ENCODE measurements at places on chromosomes 6 and 20.

DNA sequence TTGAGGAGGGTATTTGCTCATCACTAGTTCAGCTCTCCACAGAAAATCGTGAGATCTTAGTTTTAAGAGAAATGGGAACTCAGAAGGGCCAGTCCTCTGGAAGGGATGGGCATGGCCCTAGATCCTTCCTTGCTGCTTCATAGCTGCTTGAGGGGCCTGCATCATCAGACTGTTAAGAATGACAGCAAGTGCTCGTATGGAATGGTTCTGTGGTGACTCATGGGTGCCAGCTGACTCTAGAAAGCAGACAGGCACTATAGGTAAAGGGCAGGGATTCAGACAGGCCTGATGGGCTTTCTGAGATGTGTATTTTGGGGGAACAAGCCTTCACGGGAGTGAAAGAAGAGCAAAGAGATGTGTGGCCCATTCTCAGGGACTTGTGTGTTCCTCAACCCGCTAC is 90.8 kb downstream of the MYLK4 start:
- DNase-seq: no peak

- no peak for DNase-seq
These were observed 163.2 kb downstream of the PDE7B start for GRCh38 chr6:136014454-136015437.

DNA sequence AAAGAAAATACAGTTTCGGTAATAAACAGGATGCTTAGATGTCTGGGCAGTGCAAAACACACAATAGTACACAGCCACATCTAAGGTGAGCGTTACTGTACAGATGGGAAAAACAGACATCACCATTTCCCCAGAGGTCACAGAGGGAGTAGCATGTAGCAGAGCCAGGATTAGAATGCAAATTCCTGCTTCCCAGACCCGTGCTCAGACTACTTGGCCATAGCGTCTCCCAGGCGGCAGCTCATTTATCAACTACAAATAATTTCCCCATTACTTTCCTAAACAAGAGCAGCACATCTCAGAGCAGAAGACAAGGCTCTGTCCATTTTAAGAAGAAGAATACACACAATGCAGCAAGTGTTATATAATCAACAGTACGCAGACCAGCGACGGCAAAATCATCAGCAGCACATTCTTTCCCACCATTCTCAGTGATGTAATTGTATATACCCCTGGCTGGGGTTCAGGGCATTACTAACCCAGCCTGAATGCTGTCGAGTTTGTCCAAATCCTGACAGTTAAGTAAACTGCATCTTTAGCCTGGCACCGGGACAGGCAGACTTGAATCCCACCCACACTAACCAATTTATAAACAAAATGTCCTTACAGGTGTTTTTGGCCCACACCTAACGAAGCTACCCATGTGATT is 61.9 kb downstream of the CNKSR3 start:
- no peak for DNase-seq

- no peak for DNase-seq
These were observed 4.0 kb upstream of the NNAT start for GRCh38 chr20:37516811-37517750.

DNA sequence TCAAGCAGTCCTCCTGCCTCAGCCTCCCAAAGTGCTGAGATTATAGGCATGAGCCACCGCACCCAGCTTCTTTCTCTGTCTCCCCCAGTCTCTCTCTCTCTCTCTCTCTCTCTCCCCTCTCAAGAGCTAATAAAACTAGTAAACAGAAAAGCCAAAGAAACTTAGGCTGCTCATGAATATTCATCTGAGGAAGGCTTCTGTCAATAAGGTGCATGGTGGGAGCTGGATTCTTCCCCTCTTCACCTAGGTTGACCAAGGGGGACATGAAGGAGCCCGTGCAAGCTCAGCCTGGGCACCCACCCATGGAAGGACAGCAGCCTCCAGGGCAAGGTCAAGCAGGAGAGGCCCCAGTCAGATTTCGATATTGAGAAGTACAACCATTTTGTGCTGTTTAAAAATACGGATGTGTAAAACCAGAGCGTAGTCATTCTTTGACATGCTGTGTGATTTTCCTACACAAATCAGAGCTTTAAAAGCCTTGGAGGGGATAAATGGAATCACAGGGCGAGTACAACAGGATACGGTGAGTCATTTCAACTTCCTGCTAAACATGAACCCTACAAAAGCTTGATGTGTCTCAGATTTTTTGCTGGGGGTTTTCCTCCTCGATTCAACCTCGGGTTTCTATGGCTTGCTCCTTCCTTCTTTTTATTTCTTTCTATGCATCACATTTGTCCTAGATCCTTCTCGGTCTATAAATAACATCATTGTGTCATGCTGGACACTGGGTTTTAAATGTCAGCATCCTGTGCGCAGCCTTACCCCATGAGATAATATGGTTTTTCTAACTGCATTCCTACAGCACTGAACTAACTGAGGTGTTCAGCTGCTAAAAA is 368.9 kb upstream of the JARID2 start:
- DNase-seq: peak; percentile 75

DNA sequence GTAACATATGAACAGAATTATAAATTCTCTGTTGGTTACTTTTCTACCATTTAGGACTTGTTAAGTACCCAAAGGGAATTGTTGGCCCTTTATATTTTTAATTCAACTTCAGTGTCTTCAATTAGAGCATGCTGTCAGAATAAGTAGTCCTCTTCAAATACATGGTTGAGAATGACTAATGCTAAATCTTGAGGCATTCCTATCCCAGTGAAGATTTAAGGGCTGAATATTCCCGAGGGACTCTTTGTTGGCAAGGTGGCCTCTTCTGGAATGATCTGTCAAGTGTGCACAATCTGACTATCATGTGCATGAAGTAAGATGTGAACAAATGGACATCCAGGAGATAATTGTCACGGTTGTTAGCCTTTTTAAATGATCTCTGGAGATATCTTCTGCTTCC is 421.7 kb downstream of the BMP2 start:
- no peak for DNase-seq

GRCh38 chr6:148835920-148836441 is 89.2 kb downstream of the UST start:
- peak; percentile 14 for DNase-seq

DNA sequence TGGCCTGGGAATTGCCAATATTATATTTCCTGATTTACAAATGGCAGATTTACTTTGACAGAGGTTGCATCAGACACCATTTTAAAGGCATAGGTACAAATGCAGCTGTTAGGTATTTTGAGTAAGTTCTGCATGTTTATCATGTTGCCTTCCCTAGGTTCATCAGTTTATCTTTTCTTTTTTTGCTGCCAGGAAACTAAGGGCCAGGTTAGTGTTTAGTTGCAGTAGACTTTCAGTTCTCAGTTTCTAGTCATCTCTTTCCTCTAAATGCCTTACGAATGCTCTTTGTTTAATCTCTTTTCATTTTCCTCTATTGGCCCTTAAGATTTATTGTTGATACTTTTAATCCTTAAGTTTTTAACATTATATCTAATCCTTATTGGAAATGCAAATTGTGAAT is 129.9 kb downstream of the SMAP1 start:
- DNase-seq: no peak

- DNase-seq: no peak
These were observed 10.6 kb upstream of the TTPAL start for GRCh38 chr20:44465001-44465560.

DNA sequence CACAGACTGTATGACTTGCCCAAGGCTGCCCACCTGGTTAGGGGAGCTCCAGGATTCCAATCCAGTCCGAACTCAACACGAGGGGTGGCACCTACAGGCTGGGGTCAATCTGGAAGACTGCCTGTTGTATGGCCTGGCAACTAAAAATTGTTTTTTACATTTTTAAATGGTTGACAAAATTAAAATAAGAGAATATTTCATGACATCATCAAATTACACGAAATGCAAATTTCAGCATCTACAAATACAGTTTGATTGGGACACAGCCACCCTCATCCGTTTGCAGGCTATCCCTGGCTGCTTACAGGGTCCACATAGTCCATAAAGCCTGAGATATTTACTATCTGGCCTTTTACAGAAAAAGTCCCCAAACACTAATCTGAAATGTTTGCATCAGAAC is 235.9 kb upstream of the GMDS start:
- no peak for DNase-seq

DNA sequence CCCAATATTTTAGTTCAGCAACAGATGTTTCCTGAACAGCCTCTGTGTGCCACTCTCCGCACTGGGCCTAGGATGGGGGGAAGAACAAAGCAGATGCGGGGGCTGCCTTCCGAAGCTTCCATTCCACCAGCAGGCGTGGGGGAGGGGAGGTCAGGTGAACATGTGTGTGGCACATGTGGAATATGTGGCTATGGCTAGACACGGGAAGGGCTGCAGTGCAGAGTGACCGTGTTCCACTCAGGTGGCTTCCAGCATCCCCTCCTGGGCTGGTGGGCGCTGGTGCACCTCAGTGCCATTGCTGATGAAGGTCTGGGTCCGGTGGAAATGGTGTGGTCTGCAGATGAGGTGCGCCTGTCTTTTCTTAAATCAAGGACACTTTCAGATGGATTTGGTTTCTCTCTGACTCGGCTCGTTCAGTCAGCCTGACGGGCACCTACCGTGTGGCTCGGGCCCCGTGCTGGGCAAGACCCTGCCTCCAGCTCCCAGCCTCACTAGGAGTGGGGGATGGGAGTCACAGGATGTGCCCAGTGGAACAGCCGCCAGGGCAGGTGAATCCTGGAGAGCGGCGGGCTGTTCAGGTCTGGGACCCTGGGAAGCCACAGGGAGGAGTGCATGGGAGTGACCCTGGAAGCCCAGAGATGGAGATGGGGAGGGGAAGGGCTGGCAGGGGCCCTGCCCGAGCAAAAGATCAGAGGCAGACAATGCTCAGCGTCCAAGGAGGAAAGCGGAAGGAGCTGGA is 111.0 kb downstream of the SYCP2 start:
- DNase-seq: no peak

- DNase-seq: no peak
These were observed 20.8 kb downstream of the ZC2HC1B start for GRCh38 chr6:143885116-143885515.

DNA sequence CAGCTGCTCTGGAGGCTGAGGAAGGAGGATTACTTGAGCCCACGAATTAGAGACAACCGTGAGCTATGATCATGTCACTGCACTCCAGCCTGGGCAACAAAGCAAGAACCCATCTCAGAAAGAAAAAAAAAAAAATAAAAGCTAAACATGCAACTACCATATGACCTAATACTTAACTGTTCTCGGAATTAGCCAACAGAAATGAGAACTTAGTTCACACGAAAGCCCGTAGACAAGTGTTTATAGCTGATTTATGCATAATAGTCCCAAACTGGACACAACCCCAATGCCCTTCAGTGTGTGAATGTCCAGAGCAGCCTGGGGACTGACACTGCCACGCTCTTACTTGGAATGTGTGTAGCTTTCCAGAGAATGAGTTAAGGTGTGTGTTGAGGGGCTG is 211.5 kb upstream of the PROKR2 start:
- DNase-seq: no peak

DNA sequence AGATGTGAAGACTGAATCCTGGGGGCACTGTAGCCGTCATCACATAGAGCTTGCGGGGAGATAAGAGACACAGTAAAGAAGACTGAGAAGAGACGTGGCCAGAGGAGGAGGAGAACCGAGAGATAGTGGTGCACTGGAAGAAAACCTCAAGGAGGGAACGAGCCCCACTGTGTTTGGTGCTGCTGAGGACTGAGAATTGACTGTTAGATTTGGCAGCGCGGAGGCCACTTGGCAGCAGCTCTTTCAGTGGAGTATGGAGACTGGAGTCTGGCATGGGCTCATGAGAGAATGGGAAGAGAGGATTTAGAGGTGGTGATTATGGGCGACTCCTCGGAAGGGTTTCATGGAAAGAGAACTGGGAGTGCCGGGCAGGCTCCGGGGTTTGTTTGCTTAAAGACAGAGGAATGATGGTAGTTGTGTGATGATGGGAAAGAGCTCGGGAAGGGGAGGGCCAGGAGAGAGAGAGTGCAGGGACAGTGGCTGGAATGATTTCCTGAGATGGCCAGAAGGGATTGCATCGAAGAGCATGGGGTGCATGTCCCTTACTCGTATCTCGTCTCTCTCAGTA is 18.0 kb downstream of the CDYL start:
- DNase-seq: no peak

- no peak for DNase-seq
These were observed 78.3 kb downstream of the FOXO3 start for GRCh38 chr6:108638993-108639392.

- DNase-seq: no peak
These were observed 21.1 kb downstream of the TRIM26 start for GRCh38 chr6:30192076-30192475.

DNA sequence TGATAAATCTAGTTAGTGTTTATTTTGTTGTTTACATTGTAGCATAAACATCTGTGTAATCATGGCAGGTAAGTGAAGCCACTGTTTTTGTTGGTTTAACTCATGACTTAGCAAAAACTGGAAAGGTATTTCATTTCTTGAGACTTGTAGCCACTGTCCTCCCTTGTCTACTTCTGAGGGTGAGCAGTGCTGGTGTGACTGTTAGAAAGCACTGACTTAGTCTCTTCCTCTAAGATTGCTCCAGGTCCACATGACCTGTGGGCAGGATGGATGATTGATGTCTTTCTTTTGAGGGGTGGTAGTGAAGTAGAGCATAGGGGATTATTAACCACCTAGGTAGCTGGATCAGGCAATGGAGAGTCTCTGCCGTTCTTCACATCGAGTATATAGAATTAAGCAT is 203.8 kb downstream of the ARID1B start:
- no peak for DNase-seq

- no peak for DNase-seq
These were observed 69.2 kb upstream of the CST7 start for GRCh38 chr20:24879875-24880274.

- DNase-seq: peak; percentile 31
These were observed 39.2 kb upstream of the RNF8 start for GRCh38 chr6:37314487-37315156.

GRCh38 chr6:127031511-127031910 is 87.0 kb upstream of the RSPO3 start:
- DNase-seq: no peak

- DNase-seq: no peak
These were observed 12.7 kb downstream of the TRIM31 start for GRCh38 chr6:30100154-30100553.

GRCh38 chr20:1983301-1983700 is 10.6 kb downstream of the PDYN start:
- DNase-seq: no peak

DNA sequence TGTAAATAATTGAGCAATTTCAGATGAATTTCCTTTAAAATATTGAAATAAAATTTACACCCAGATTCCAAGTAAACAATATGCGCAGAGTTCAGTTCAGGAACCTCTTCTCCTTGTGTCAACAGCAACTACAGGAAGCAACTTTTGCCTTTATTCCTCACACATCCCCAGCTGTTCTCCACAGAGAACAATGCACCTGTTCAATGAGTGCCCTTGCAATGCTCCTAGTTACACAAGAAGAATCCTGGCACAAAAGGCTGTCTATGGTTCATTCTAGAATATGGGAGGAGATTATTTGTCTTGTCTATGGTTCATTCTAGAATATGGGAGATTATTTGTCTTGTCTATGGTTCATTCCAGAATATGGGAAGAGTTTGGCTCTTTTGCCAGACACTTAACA is 454.9 kb downstream of the BTBD3 start:
- no peak for DNase-seq

DNA sequence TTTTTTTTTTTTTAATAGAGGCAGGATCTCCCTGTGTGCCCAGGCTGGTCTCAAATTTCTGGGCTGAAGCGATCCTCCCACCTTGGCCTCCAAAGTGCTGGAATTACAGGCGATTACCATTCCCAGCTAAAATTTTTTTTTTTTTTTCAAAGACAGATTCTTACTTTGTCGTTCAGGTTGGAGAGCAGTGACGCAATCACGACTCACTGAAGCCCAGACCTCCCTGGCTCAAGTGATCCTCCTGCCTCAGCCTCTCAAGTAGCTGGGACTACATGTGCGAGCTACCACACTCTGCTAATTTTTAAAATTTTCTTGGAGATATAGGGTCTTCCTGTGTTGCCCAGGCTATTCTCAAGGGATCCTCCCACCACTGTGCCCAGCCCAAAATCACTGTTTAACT is 58.0 kb upstream of the MYO6 start:
- no peak for DNase-seq
